ENCODE measurements at places on chromosomes 11 and 22.

GRCh38 chr11:11157185-11157584 lies 195.9 kb downstream of the CSNK2A3 start:
- no peak for DNase-seq

GRCh38 chr22:22410677-22411076 lies 97.9 kb downstream of the ZNF280B start:
- DNase-seq: no peak

DNA sequence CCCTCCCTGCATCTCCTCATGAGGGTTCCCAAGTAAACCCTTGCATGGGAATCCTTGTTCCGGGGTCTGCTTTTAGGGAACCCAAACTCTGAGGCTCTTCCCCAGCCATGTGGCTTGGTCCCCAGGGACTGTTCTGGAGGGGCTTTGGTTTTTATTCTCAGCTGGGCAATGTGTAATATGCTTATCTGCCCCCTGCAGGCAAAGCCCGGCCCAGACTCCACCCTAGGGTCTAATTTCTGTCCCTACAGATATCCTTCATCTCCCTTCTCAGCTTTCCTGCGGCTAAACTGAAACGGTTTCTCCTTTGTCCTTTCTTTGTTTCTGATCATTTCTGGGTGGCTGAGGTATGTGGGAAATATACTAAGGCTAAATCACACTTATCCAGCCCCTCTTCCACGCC lies 37.1 kb downstream of the TST start:
- no peak for DNase-seq

DNA sequence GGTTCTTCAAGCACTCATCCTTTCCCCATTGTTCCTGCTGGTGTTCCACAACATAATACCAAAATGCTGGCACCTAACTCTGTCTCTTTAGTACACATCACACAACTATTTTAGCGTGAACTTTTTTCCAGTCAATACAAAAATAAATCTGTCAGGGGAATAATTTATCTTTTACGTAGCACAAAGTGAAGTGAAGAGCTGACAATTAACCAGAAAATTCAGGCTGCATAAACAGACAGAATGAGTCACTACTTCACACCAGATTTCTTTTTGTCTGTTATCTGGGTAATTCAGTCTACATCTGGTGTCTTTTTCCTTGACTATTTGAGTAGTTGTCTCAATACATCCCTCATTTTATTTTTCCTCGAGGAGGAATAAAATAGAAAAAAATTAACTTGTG lies 7.9 kb upstream of the ETS1 start:
- DNase-seq: no peak

GRCh38 chr11:10899121-10899830 lies 41.4 kb upstream of the ZBED5 start:
- no peak for DNase-seq

GRCh38 chr22:37746366-37747079 lies 49.7 kb downstream of the TRIOBP start:
- peak; percentile 5 for DNase-seq

GRCh38 chr22:24108073-24108472 lies 73.2 kb upstream of the SUSD2 start:
- DNase-seq: no peak

GRCh38 chr11:132777067-132777975 lies 755.0 kb downstream of the OPCML start:
- DNase-seq: no peak

DNA sequence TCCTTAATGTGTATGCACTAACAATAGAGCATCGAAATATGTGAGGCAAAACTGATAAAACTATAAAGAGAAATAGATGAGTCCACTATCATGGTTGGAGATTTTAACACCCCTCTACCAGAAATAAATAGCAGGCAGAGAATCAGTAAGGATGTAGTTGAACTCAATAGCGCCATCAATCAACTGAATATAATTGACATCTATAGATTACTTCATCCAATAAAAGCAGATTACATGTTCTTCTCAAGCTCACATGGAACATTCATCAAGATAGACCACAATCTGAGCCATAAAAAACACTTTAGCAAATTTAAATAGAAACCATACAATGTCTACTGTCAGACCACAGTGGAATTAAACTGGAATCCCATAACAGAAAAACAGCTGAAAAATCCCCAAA lies 46.9 kb upstream of the NUP160 start:
- no peak for DNase-seq

DNA sequence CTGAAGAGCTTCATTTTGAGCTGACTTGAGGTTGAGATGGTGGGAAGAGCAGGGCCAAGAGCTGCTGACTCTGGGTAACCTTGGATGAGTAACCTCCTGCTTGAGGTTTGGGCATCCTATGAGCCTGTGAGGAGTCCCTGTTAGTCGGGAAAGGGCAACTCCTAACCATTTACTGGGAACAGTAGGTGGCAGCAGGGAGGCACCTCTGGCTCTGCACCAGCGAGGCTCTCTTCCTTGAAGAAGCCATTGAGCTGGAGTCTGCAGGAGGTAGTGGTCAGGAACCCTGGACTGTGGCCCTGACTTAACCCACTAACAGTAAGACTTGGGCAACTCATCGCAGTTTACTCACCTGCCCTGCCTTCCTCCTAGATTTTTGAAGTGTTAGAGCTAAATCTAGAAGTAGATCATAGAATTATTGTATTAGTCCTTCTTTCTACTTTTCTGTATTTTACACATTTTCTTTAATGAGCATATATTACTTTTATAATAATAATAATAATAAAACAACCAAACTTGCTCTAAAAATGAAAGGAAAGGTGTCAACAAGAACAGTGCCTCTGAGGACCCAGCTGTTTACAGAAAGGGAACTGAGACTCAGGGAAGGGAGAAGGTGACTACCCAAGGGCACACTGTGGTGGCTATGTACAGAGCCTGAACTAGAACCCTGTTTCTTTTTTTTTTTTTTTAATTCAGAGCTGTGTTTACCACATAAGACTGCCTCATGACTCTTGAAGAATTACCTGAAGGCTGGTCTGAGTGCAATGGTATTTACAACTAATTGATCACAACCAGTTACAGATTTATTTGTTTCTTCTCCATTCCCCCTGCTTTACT lies 47.5 kb downstream of the MEI1 start:
- peak; percentile 8 for DNase-seq

DNA sequence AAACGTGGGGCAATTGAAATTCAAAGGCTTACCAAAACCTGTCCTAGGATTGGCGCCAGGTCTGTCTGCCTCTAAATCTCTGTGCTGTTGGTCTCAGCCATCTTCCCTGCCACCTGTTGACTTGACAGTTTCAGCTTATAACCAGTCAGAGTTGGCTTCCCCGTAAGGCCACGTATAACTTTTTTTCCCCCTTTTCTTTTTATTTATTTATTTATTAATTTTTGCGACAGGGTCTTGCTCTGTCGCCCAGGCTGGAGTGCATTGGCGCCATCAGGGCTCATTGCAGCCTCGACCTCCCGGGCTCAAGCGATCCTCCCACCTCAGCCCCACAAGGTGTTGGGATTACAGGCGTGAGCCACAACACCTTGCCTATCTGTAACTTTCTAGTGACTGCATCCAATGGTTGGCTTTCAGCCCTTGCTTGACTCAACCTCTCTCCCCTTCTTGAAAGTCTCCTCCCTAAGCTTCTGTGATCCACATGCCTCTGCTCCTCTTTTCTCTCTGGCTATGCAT lies 1.4 kb upstream of the SYVN1 start:
- DNase-seq: no peak

GRCh38 chr11:26993965-26994457 lies at the start of gene FIBIN:
Gene FIBIN, plus strand, starts transcription at chr11:26994112. Its CDS starts 415 bp downstream, at chr11:26994527.
- DNase-seq: no peak

- no peak for DNase-seq
Measured at GRCh38 chr11:126695293-126695692, 305.3 kb downstream of the KIRREL3 start.
